ENCODE measurements at places on chromosomes 1 and 21.

GRCh38 chr1:108679586-108680213 lies 12.4 kb upstream of the PRPF38B start:
- DNase-seq, result no peak

- no peak for DNase-seq
These were observed 23.4 kb downstream of the SAMSN1 start for GRCh38 chr21:14522736-14523135.

DNA sequence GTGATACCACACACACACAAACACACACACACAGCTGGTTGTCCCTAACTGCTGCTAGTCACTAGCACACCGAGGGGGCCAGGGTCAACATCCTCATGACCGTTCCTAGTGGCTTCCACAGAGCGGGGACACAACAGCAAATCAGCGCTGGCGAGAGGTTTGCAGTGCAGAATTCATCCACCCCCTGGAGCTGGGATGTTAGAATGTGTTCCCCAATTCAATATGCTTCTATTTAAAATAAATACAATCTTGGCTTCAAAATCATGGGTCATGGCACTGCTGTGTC lies 16.2 kb upstream of the C2CD2 start:
- no peak for DNase-seq

DNA sequence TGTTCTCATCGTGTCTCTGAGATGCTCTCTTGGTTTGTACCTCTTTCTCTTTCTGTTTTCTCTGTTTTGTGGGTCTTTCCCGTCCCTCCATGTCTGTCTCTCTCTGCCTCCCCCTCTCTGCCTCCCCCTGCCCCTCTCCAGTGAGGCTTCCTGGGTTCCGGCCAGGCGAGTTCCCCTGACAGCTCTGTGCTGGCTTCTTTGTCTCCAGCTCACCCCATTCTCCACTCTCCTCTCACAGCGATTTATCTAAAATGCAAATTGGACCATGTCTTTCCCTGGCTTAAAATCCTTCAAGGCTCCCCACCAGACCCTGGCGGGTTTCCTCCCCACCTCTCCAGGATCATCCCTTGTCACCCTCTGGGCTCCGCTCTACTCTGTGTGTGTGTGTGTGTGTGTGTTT lies 202.4 kb upstream of the POU3F1 start:
- DNase-seq, result no peak
